ENCODE measurements at places on chromosomes 16 and 17.

- DNase-seq, result no peak
Observed at GRCh38 chr16:15523092-15523541, 88.7 kb downstream of the BMERB1 start.

DNA sequence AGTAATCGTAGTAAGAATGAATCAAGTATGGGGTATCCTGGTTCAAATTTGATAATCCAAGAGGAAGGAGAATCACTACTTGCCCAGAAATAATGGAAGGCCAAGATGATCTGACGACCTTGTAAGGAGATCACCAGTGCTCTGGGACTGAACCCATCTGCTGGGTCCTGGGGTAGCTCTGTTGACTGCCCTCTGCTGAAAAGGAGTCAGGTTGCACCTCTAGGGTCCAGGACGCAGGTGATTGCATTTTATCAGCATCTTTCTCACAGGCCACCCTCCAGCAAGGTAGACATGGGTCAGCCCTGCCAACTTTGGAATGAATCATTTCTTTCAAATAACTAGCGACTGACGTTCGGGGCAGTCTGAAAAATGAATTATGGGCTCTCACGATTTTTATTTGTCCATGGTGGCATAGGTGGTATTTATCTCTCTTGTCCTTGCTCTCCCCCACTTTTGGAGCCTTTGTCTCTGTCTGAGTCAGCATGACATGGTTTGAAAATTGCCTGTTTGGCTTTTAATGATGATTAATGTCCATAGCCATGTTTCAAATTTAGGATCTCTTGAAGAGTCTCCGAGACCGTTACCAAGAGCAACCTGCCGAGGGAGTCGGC lies 163.7 kb downstream of the MSI2 start:
- no peak for DNase-seq

GRCh38 chr17:50164697-50164988 lies 1.2 kb upstream of the SGCA start:
- no peak for DNase-seq

- no peak for DNase-seq
Observed at GRCh38 chr17:41987642-41988041, 21.0 kb downstream of the CNP start.

DNA sequence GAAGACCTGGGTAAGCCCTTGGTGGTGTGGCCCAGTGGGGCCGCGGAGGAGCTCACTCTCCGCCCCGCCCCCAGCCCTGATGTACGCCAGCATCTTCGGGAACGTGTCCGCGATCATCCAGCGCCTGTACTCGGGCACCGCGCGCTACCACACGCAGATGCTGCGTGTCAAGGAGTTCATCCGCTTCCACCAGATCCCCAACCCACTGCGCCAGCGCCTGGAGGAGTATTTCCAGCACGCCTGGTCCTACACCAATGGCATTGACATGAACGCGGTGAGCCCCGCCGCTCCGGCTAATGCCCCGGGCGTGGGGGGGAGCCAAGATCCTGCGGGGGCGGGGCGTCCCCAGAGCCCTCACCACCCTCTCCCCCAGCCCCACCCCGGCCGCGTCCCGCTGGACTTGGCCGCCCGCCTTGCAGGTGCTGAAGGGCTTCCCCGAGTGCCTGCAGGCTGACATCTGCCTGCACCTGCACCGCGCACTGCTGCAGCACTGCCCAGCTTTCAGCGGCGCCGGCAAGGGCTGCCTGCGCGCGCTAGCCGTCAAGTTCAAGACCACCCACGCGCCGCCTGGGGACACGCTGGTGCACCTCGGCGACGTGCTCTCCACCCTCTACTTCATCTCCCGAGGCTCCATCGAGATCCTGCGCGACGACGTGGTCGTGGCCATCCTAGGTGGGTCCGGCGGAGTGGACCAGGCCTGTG lies 12.1 kb upstream of the DCAF7 start:
- peak; percentile 61 for DNase-seq

DNA sequence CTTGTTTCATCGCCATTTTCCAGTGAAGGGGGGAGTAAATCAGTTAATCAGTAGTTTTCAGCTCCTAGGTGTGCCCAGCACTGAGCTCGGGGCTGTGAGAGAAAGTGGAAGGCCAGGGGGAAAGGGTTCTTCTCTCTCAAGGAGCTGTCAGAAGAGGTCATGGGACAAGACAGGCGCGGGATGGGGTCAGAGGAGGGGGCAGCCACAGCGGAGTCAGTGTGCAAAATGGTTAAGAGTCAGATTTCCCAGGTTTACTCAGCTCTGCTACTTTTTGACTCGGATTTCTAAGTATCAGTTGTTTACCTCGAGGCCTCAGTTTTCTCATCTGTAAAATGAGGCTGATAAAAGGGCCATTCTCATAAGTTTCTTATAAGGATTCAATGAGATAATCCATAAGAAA lies 4.3 kb upstream of the XYLT1 start:
- DNase-seq, result peak; percentile 51

DNA sequence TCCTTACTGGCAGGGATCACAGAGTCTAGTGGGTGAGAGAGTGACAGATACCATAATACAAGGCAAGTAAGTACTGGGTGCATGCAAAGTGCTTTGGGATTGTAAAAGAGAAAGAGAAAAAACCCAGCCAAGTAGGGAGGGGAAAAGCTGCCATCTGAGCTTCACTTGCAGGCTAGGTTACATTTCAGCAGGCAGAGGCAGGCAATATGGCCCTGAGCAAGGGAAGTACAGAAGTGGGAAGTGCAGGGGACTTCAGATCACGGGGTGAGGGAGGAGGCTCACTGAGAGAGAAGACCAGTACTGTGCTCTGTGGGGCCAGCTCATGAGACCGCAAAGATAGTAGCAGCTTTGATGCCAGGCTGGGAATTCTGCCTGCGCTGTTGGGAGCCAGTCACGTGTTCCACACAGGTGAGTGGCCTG lies 230.6 kb downstream of the MSI2 start:
- DNase-seq, result no peak

Measured in activated CD8-positive, alpha-beta memory T cell treated with anti-CD3 and anti-CD28 coated beads for 24 hours (primary cell).